Camera-type eye (tissue), 1 donor: ENCODE measurements at places on chromosomes 1 and 21. TPM values are rescaled to one million over a fixed set of nuclear protein-coding genes. Genes with fewer than 3 reads are reported as not detected.

The ZSWIM5 gene
- 23.0 TPM for total RNA-seq

The CLIC6 gene
- 10.9 TPM for total RNA-seq

The C1orf74 gene
- total RNA-seq = 2.6 TPM

The TFAP2E gene
- 5.5 TPM for total RNA-seq

The TLCD4 gene
- 13.1 TPM for total RNA-seq

The PTAFR gene
- 2.0 TPM for total RNA-seq

The OR2T11 gene
- not detected for total RNA-seq

The MAP1LC3C gene
- 10.1 TPM for total RNA-seq

The GNG12 gene
- total RNA-seq = 61.3 TPM

The SLAMF8 gene
- total RNA-seq = 0.60 TPM

The STK40 gene
- total RNA-seq = 14.7 TPM

The LY9 gene
- 0.71 TPM for total RNA-seq

The THEM5 gene
- not detected for total RNA-seq

The LCE1B gene
- total RNA-seq = not detected

The SLC25A44 gene
- total RNA-seq = 16.4 TPM

The SMIM11 gene
- 19.1 TPM for total RNA-seq

The MTMR11 gene
- 17.9 TPM for total RNA-seq

The IGFN1 gene
- 1.2 TPM for total RNA-seq

The LPAR3 gene
- 5.1 TPM for total RNA-seq

The BCAR3 gene
- 14.5 TPM for total RNA-seq

The CLDN19 gene
- total RNA-seq = 8.6 TPM

The AQP10 gene
- total RNA-seq = not detected

The SLC9C2 gene
- total RNA-seq = not detected

The CADM3 gene
- 89.3 TPM for total RNA-seq

The C1orf198 gene
- 53.7 TPM for total RNA-seq

The OR10J1 gene
- total RNA-seq = not detected

The FCMR gene
- total RNA-seq = 1.3 TPM

The S100PBP gene
- total RNA-seq = 96.8 TPM

The DNALI1 gene
- total RNA-seq = 10.0 TPM

The GJA5 gene
- 13.3 TPM for total RNA-seq

The PEAR1 gene
- total RNA-seq = 13.7 TPM

The IL20 gene
- not detected for total RNA-seq

The PADI3 gene
- total RNA-seq = 0.11 TPM

The IFNAR1 gene
- 51.9 TPM for total RNA-seq

The ANGPTL1 gene
- total RNA-seq = 62.8 TPM
